CD4-positive, alpha-beta T cell (primary cell): ENCODE measurements at places on chromosomes 11 and 22.
A peak's percentile ranks its signal among the peaks of the same experiment; 100 is the strongest.

DNA sequence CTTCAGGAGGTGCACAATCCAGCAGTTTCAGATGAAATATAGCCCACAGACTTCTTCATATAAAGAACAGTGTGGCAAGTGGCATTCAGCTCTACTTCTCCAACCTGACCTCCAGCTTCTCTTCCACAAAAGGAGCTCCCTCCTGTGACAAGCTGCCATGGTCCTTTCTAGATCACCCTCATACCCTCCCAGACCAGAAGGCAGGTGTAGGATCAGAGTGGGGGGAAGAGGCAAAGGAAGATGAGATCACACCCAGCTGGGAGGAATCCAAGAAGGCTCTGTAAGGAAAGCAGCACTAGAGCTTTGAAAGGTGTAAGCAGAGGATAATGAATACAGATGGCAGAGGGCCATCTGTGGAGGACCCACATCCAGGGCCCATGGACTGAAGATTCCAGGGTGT, 7.6 kb downstream of the CLPB start:
- DNase-seq, result no peak

DNA sequence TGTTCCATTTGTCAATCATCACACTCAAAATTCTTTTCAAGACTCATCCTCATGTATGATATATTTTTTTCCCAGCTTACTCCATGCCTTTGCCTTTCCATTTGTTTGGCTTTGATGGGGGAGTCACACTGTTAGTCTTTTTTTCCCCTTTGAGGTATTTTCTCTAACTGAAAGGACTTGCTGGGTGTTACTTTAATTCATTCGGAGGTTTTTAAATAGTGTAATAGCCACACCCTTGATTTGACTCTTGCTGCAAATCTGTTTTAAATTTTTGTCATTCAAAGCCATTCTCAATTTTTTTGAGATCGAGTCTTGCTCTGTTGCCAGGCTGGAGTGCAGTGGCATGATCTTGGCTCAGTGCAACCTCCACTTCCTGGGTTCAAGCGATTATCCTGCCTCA, 84.1 kb downstream of the C11orf87 start:
- no peak for DNase-seq

DNA sequence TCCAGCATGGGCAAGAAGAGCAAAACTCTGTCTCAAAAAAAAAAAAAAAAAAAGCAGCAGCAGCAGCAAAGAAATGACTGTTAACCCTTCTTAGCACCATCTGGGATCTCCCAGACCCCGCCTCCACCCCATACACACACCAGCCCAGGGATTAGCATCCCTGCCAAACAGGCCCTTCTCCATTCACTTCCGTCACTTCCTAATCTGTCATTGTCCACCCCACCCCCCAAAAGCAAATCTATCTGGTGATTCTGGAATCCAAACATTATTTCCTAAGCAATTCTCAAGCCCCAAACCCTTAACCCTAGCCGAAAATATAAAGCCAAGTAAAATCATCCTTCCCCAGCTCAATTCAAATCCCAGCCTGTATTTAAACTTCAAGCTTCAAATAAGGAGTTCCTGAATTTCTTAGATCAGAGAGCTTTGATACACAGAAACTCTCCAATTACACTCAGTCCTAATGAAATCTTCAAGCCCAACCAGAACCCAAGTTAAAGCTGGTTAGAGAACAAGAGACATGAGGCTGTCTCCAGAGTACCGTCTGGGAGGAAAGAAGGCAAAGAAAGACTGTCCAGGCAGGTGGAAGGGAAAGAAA, 6.0 kb upstream of the AHNAK start:
- DNase-seq, result no peak

DNA sequence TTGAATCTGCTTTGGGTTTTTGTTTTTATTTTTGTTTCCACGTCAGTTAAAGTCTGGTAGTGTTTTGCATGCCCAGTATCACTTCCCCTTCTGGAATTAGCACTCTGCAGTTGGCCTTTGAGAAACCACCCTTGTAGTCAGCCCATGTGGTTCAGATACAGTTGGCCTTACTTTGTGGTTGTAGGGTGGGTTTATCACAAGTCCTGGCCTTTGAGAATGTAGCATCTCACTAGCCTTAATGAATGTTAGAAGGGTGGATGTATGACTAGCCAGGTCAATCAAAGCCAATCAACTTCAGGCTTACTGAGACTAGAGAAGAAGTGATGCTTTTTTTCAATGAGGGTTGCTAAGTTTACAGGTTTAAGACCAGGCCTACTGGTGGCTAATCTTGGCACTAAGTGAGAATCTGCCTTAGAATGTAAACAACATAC, 19.8 kb downstream of the ARL14EP start:
- no peak for DNase-seq

GRCh38 chr11:62721994-62722393, 5.3 kb downstream of the HNRNPUL2 start:
- DNase-seq, result no peak

GRCh38 chr22:21712751-21713427, 22.7 kb downstream of the YPEL1 start:
- peak; percentile 43 for DNase-seq

- no peak for DNase-seq
Observed at GRCh38 chr11:12979928-12980689, 29.0 kb upstream of the RASSF10 start.

DNA sequence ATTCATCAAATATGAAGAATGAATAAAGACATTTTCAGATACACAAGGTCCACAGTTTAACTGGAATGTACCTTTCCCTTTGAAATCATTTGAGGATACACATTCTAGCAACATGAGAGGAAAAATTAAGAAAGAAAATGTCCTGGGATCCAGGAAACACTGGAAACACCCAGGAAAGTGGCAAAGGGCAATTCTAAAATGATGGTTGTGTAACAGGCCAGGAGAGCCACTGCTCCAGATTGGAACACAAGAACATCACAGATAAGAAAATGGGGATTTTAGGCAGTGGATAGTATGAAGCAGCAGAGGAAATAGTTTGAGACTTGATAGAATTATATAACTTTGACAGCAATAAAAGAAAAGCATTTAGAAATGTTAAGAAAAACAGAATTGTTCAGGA, 56.1 kb upstream of the GRIK4 start:
- DNase-seq, result no peak

DNA sequence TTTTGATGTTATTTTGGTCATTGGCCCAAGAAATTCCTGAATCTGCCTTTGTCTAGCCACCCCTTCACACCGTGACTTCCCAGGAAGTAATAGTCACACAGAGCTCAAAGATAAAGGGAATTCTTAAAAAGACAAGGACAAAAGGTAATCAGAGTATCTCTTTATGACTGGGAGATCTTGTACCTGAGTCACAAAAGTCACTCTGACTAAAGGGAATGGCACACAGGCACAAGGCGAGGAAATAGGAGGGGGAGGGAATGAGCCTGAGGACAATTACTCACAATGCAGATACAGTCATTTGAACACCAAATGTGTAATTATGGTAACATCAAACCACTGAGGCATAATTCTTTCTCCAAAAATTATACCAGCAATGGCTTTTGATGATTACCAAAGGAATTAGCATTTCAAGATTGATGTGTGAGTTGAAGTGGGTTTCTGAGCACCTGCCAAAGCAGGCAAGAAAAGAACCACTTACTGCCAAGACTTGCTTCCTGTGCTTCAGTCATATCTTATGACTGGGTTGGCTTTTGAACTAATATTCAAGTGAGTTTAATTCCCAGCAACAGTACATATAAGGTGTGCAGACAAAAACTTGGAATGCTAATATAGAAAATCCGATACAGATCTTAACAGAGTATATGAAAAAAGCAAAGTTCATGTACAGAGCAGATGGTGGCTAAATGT, 856.4 kb downstream of the LRRC4C start:
- no peak for DNase-seq

DNA sequence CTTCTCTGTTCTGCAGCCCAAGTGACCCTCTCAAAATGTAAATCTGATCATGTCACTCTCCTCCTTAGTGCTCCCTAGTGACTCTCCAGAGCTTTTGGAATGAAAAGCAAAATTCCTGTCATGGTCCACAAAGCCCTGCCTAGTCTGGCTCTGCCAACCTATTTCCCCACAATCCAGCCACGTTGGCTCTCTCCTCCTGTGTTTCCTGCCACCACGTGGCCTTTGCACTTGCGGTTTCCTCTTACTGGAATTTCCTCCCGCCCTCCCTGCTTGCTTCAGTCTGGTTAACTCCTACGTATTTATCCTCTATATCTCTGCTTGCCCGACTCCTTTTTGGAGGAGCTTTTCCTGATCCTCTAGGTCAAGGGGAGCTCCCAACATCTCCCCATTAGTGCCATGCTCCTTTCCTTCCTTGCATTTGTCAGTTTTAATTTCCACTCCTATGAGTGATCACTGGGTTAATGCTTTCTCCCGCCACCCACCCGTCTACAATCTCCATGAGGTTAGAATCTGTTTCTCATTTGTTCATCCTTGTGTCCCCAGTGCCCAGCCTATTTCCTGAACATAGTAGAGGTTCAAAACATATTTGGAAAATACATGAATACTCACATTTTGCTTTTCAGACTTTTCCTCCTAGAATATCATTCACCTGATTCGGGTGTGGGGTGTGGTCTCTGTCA, 11.5 kb downstream of the NNMT start:
- no peak for DNase-seq

DNA sequence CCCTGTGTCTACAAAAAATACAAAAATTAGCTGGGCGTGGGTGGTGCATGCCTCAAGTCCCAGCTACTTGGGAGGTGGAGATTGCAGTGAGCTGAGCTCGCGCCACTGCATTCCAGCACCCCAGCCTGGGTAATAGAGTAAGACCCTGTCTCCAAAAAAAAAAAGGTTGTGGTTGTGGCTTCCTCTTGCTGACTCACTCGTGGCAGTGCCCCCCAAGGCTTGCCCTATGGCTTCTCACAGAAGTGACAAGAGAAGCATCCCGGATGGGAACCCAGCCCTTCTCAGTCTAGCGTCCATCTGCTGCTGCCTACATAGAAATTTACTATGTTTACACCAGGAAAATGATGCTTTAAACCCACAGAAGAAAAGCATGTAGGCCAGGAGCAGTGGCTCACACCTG, 68.5 kb upstream of the PITPNB start:
- DNase-seq, result no peak

DNA sequence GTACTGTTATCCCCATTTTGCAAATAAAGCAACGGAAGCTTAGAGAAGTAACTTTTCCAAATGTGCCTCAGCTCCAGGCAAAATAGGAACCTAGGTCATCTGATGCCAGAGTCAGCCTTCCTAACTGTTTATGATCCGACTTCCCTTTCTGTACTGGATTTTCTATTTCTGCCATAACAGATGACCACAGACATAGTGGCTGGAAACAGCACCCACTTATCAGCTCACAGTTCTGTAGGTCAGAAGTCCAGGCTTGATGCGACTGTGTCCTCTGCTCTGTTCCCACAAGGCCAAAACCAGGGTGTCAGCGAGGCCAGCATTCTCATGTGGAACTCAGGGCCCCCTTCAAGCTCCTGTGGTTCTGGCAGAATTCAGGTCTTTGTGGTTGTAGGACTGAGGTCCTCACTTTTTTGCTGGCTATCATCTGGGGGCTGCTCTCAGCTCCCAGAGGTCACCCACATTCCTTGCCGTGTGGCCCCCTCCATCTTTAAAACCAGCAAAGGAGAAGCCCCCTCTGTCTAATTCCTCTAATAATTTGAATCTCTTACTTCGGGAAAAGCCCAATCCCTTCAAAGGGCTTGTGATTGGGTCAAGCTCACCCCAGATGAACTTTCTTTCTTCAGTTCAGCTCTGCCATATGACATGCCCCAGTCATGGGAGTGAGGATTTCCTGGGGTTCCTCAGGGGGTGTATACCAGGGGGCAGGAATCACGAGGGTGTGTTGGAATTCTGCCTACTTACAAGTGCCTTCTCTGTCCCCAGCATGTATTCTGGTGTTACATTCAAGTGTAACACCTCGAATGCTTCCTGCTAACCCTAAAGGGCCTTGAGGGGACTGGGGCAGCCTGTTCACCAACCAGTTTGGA, 15.3 kb downstream of the KCNJ5 start:
- DNase-seq, result no peak

GRCh38 chr11:14422052-14422813, 63.2 kb upstream of the RRAS2 start:
- DNase-seq, result no peak
